Stimulated activated CD8-positive, alpha-beta memory T cell treated with anti-CD3 and anti-CD28 coated beads, Interleukin-15, amount 100 ng/mL, for 1 hour (primary cell): ENCODE measurements at places on chromosomes 12 and 14.

- DNase-seq, result no peak
These were observed 8.6 kb downstream of the PDE3A start for GRCh38 chr12:20376984-20377383.

DNA sequence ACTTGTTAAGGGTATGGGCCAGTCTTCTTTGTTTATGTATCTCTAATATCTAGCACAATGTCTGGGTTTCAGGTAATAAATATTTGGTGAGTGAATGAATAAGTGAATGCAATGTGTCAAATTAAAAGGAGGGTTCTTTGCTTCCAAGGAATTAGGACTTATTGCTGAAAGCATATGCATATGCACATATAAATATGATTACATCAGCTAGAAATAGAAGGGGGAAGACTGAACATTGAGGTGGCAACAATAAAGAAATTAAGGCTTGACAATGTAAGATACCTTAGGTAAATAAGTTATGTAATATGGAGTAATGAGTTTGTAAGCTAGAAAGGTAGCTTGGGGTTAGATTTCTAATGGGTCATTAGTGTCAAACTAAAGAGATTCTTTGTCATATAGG lies 37.7 kb downstream of the KCNMB4 start:
- no peak for DNase-seq

- DNase-seq, result no peak
These were observed 28.7 kb downstream of the AICDA start for GRCh38 chr12:8584004-8584403.

- DNase-seq, result no peak
These were observed 88.3 kb downstream of the NPAS3 start for GRCh38 chr14:33026850-33027430.

DNA sequence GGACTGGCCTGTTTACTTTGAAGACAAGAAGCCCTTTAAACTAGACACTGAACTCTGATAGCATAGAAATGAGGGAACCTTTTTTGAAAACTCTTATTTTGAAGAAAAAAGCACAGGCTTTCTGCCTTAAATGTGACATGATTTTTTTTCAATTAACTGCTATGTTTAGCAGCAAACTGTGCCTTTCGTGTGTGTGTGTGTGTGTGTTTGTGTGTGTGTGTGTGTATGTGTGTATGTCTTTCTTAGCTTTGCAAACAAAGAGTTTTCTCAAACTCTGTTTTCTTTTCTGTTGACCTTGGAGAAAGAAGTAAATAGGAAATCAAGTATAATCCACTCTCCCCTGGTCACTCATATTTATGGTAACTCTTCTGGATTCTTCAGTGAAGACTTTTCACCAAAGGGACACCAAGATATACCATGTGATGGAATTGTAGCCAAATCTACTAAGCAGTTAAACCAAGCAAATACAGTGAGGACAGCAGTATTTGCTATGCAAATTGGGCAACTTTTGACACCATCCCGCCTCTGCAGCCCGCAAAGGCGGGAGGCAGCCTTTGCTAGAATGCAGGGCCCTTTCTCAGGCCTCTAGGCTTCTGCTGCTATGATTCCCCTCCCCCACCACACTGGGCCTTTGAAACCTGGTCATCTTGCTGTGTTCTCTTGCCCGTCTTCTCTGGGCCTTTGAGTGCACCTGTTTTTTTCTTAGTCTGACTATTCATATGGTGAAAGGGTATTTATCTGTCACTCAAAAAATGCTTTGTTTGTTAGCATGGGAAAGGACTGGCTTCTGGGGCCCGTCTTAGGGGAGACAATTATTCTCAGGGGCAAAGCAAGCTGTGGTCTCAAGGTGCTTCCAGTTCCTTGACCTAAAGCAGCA lies 107.9 kb downstream of the MYRFL start:
- no peak for DNase-seq

- DNase-seq, result no peak
These were observed 90.5 kb downstream of the GALNT9 start for GRCh38 chr12:132238884-132239283.

- no peak for DNase-seq
These were observed 155.2 kb downstream of the STXBP6 start for GRCh38 chr14:24894583-24895242.

- DNase-seq, result no peak
These were observed 390.1 kb downstream of the NAV3 start for GRCh38 chr12:78220811-78221210.

DNA sequence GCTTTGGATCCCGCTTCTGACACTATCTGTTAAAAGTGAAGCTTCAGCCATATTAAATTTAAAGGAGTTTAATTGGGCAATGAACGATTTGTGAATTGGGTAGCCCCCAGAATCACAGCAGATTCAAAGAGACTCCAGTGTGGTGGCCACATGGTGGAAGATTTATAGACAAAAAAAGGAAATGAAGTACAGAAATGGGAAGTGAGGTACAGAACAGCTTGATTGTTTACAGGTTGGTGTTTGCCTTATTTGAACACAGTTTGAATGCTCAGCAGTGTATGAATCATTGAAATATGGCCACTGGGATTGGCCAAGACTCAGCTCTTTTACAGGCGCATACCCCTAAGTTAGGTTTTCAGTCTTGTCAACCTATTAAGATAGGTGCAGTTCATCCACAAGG lies 21.9 kb downstream of the CCDC91 start:
- no peak for DNase-seq

DNA sequence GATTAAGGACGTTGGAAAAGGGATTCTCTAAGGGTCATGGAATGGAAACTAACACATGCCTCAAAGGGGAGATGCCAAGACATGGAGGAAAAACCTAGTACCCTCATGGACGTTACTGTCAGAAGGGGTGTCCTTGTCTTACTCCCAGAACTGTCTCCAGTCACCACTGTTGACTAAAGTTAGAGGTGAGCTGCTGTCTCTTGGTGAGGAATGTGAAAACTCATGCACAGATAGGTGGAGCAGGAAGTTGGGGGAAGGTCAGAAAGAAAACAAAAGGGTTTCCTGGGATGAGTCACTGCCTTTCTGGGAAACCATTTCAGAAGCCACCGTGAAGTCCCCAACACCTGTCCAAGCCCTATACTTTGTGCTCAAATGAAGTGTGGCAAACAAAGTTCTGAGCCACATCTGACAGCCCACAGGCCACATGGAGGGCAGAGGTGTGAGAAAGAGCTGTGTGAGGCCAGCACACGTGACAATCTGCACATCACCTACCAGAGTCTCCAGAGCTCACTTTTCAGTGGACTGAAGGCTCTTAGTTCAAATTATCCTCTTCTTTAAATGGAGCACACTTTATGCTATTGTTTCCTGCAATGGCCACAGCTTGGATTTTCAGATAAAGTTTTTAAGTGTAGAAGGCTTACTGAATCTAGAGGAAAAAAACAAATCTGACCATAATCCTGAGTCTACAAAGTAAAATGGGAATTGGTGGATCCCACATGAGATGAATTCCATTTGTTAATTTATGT lies 92.9 kb upstream of the EGLN3 start:
- peak; percentile 7 for DNase-seq

GRCh38 chr12:80277732-80278131 lies 166.3 kb upstream of the PTPRQ start:
- no peak for DNase-seq

DNA sequence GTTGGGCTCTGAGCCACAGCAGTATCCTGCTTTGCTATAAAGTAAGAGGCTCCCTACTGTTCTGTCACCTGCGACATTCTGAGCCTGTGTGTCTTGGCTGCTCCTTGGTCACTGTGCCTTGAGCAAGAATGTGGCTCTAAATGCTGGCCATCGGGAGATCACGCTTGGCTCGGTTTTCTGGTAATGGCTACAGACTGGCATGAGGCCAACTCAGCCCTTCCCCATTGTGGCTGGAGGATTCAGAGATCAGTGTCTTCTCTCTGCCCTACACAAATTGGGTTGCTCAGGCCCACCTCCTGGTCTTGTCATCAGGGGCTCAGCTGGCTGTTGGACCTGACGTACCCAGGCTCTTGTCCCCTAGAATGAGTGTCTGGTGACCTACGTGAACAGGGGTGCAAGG lies 94.5 kb downstream of the PLXNC1 start:
- DNase-seq, result no peak

DNA sequence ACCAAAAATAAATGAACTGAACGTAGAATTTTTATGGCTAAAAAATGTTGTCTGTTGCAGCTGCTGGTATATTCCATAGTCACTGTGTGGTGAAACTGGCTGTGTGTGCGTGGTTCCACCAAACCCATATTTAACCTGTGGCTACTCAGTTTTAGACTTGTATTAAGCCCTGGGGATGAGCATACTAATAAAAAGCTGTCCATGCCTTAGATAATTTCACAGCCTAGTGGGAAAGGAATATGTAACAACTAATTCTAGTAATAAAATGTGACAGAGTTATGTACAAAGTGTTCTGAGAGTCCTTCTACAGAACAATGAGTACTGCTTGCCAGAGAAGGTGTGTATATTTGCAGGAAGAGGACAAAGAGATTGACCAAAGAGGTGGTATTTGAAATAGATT lies 125.5 kb downstream of the TMTC3 start:
- DNase-seq, result no peak

DNA sequence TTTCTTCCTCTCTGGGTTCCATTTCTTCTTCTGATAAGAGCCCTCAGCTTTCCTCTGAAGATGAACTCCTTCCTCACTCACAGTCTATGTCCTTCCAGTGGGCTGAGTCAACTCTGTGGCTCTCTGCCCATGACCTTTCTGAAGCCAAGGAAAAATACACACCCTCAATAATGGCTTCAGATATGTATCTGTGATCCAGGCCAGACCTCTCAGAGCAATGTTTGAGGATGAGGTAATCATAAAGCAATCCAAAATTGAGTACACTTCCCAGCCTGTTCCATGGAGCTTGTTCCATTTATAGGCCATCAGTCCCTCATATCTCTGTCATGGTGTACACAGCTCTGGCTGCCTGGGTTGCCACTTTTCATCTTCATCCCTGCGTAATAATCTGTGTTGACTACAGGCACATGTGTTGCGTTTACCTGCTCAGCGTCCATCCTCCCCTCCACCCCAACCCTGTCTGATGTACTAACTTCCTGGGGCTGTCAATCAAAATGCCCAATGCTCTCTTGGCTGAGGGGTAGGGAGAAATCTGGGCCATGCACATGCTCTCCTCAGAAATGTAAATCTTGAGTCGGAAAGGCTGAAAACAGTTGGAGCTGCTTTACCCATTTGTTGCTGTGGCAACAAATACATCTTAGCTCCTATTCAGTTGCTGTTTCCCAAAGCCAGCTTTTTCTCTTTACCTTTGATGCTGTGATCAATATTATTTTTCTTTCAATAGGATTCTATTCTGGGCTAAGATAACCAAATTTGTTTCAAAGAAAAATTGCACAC lies 377.8 kb upstream of the TMEM132C start:
- no peak for DNase-seq

DNA sequence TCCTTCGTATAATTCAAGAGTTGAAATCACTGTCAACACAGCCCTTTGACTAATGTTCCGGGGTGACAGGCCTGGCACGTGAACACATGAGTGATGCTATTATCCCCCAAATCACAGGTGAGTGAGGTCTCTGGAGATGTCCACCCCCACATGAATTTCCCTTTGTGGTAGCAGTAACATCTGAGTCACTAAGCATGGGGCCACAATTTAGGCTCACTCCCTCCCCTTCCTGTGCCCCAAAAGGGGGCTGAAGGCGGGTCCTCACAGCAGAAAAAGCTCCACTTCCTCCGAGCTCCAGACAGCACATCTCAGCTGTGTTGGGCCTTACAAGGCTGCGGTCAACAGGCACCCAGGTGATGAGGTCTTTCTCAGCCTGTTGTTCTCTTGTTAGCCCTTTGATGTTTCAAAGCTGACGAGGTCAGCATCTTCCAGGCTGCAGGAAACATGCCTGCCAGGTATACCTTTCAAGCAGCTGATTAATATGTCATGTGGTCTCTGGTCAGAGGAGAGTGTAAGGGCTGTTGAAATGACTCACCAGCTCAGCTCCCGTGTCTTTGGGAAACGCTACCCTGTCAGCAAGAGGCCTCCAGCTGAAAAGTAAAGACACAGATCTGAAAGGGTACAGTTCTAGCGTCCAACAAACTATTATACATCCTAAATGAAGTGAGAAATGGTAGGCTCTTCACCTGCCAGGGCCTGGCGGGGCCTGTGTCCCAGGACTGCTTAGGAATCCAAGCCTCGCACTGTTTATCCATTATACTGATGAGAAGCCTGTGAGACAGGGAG lies 107.3 kb downstream of the ZFP36L1 start:
- DNase-seq, result peak; percentile 47

DNA sequence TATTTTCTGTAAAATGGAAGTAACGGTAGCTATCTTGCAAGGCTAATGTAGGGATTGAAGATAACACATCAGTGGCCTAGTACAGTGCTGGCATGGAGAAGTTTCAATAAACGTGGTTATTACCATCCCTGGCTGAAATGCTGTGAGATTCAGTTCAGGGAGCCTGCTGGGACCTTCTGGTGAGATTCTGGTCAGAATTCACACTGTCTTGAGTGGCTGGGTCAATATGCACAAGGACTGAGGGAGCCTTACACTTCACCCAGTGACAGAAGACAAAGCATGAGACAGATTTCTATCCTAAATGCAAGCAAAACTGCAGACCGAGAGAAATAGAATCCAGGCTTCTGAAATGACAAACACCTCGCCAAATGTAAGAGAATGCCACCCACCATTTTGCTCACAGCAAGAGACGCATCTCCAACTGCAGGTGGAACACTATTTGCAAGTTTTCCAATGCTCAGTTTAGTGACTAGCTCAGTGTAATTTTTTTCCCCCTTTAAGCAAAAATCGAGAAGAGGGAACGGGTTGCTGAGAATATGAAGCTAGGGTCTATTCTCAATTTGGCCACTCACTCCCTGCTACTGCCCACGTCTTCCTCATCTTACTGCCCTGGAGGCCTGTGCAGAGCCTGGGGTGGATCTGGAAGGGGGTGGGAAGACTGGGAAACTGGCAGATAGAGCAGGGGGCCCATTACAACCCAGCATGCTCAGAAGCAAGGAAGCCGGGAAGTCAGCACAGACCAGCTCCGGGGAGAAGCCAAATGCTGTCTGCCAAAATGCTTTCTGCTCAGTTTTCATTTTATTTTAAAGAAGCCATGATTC lies 201.3 kb downstream of the TTC7B start:
- DNase-seq, result no peak

- no peak for DNase-seq
These were observed 139.9 kb upstream of the G2E3 start for GRCh38 chr14:30419037-30419436.

GRCh38 chr14:53979113-53979681 lies 22.6 kb upstream of the BMP4 start:
- no peak for DNase-seq

DNA sequence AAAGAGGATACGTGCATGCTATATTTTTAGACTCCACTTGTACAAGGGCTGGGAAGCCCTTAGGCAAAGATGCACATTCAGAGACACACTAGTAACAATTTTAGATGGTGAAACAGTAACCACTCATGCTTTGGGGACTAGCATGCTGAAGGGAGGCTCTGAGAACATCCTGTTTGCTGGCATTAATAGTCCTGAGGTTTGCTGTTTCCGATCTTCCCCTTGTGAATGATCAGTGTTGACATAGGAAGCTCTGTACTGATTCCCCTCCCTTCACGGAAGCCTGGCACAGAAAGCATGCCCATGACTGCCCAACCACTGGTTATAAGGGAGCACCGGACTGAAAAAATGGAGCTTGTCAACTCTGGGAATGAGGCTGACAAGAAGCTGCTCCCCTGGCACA lies 164.6 kb downstream of the GCH1 start:
- no peak for DNase-seq

GRCh38 chr12:98275131-98275475 lies 240.3 kb upstream of the TMPO start:
- DNase-seq, result no peak

- DNase-seq, result no peak
These were observed 42.5 kb downstream of the MARK3 start for GRCh38 chr14:103427485-103428443.
